ENCODE measurements at places on chromosomes 2 and 18. TPM values are rescaled to one million over a fixed set of nuclear protein-coding genes. Genes with fewer than 3 reads are reported as not detected.

GRCh38 chr2:48551548-48551947, 21.6 kb downstream of the STON1 start:
- DNase-seq = no peak

- no peak for DNase-seq
Measured at GRCh38 chr2:66235428-66235827, 199.5 kb upstream of the MEIS1 start.

DNA sequence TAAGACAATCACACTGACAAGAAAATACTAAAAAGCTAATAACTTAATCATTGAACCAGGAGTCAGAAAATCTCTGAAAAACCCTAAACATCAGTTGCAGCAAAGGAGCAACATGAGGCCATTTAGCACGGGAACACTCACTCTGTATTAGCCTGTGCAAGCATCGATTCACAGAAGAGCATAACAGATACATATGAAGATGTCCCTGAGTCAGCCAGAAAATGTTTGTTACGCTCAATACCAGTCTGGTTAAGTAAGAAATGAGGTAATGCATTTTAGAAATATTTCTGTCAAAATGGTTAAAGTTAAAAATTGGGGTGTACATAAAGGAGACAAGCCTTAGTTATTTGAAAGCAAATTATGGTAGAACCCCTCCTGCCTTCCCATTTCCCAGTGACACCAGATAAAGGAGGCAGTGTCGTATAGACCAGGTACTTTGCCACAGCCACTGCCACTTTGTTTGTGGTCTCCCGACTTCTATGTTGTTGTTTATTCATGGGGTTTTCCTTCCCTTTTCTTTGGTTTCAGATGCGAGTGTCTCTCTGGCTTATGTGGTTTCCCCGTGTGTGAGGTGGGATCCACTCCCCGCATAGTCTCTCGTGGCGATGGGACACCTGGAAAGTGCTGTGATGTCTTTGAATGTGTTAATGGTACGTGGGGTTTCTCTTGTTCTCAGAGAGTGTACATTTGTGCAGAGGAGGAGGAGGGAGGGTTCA, 108.6 kb downstream of the CRIM1 start:
- DNase-seq = no peak

The NTSR2 gene
- total RNA-seq = not detected

GRCh38 chr18:48623468-48624235, 84.8 kb downstream of the CTIF start:
- DNase-seq = no peak

DNA sequence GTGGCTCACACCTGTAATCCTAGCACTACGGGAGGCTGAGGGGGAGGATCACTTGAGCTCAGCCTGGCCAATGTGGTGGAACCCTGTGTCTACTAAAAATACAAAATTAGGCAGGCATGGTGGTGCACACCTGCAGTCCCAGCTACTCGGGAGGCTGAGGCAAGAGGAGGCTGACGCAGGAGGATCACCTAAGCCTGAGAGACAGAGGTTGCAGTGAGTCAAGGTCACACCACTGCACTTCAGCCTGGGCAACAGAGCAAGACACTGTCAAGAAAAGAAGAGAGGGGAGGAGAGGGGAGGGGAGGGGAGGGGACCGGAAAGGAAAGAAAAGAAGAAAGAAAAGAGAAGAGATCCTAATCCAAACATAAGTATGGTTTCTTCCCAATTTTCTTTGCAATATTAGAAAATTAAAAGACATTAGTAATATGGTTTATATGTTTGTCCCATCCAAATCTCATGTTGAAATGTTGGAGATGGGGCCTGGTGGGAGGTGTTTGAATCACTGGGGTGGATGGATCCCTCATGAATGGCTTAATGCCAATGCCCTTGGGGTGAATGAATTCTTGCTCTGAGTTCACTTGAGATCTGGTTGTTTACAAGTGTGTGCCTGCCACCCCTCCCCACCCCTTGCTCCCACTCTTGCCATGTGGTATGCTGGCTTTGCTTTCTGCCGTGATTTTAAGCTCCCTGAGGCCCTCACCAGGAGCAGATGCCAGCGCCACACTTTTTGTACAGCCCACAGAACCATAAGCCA, 50.7 kb downstream of the TRIP12 start:
- no peak for DNase-seq

- DNase-seq = no peak
Measured at GRCh38 chr2:236417150-236417549, 152.5 kb upstream of the ACKR3 start.

The MC5R gene
- total RNA-seq = not detected

The ACTR1B gene
- 88.5 TPM for total RNA-seq

DNA sequence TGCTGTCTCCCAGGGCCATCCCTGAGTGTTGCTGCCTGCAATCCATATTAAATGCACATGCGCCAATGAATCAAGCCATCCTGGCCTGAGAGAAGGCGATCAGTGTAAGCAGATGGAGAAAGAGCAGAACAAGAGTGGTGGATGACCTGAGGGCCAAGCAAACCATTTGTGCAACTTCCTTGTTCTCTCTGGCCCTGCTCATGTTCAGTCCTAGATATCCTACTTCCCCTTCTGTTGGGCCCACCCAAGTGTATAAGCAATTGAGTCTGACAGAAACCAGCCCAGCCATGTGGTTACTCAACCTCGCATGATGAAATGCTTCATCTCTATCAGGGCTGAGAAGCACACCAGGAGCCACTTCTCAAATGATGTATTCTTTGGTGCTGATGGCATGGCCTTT, 383.1 kb upstream of the ID2 start:
- no peak for DNase-seq
